ENCODE measurements at places on chromosomes 4 and X.

DNA sequence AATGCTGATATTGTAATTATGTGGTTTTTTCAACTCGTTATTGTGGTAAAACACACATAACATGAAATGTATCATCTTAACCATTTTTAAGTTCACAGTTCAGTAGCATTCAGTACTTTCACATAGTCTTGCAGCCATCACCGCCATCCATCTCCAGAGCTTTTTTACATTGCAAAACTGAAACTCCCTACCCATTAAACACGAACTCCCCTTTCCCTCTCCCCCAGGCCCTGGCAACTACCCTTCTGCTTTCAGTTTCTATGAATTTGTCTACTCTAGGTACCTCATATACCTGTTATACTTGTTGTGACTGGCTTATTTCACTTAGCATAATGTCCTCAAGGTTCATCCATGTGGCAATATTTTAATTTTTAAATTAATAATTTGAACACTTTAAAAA is 380.6 kb downstream of the MAPK10 start:
- DNase-seq = no peak

DNA sequence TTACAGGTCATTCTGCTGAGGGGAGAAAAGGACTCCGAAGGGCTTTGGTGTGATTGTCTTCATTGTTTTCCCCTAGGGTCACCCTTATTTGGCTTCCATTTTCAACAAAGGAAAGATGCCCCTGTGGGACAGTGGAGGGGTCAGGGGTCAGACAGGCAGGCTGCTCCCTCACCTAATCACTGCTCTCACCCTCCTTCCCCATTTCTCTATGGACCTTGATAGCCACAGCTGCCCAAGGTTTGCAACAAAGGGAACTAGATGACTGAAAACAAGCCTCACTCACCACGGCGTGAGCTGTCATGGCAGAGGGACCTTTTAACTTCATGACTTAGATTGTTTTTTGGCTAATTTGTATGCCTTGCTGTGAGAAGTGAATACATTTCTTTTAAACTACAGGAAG is 40.7 kb downstream of the C4orf51 start:
- peak; percentile 43 for DNase-seq

- DNase-seq = no peak
These were observed 6.8 kb downstream of the ANXA3 start for GRCh38 chr4:78558410-78558809.

DNA sequence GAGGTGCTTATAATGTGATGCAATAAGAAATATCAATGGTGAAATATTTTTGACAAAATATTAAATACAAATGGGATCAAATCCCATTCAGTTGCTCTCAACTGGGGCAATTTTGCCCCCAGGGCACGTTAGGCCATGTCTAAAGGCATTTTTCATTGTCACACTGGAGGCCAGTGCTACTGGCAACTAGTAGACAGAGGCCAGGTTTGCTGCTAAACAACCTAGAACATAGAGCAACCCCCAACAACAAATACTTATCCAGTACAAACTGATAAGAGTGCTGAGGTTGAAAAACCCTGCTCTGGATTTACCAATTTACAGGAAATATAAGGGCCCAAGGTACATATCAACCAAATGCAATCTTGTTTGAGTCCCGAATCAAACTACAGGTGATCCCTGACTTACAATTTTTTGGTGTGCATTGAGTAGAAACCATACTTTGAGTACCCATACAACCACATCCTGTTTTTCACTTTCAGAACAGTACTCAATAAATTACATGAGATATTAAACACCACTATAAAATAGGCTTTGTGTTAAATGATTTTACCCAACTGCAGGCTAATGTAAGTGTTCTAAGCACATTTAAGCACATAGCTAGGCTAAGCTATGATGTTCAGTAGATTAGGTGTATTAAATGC is 237.5 kb downstream of the HNRNPD start:
- no peak for DNase-seq

- no peak for DNase-seq
These were observed 101.9 kb downstream of the TET2 start for GRCh38 chr4:105248613-105249012.

DNA sequence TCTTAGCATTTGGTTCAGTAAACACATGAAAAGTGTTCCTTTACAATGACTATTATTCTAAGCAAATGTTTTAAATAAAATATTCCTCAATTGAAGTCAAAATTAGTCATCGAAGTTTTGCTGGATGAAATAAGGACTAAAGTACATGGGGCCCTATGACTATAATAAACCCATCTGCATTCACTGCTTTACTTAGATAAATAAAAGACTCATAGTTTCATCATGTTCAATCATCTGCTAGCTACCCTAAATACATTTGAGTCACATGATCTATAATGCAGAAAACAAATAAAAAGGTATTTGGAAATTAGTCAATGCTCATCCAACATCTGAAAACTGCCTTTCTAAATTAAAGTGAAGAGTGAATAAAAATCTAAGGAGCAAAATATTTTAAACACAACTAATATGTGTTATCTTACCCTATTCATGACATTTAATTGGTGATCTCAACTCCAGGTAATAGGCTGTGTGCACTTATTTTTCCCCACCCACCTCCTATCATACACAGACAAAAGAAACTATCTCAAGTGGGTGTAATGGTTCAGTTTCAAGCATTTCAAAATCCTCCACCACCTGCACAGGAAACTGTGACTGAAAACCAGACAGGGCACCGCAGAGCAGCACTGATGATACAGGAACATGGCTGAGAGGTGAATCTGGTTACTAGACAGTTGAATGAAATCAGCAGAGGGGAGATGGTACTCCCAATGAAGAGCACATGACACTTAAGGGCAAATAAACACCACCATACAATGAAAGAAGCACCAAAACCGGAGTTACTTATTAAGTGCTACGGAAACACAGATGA is 78.6 kb downstream of the CAMK2D start:
- peak; percentile 83 for DNase-seq

Measured in activated T-cell treated with anti-CD3 and anti-CD28 coated beads, Interleukin-2, amount 50 U/mL, for 72 hours (primary cell).